RCC 7860 (cell line): ENCODE measurements at places on chromosomes 2 and 18.
A peak's percentile ranks its signal among the peaks of the same experiment; 100 is the strongest.

GRCh38 chr2:197072533-197072932 lies 146.0 kb upstream of the PGAP1 start:
- DNase-seq, result no peak

DNA sequence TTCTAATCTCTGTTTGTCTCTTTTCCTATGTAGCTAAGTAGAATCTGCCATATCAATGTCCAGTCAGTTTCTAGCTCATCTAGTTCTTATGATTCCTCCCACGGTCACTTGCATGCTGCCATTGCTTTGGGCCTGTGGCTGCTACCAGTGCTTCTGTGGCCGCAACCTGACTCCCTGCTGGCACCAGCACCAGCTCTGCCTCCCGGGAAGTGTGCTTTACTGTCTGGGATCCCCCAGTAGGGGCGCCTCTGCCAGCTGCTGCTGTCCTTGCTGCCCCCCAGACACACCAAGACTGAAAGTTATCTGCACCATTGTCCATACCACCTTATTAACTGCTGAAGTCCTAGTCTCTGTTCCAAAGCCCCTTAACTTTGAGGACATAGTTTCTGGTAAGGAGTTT lies 56.3 kb downstream of the RAPGEF4 start:
- no peak for DNase-seq

- peak; percentile 1 for DNase-seq
Measured at GRCh38 chr2:226308986-226309385, 490.6 kb downstream of the IRS1 start.

- no peak for DNase-seq
Measured at GRCh38 chr2:30348825-30349224, 98.2 kb upstream of the LCLAT1 start.

- peak; percentile 41 for DNase-seq
Measured at GRCh38 chr2:201396595-201396994, 39.5 kb upstream of the FLACC1 start.

- DNase-seq, result no peak
Measured at GRCh38 chr18:49491534-49491856, 4.5 kb upstream of the C18orf32 start.

- peak; percentile 34 for DNase-seq
Measured at GRCh38 chr2:195319548-195320412, 337.2 kb upstream of the SLC39A10 start.

- DNase-seq, result no peak
Measured at GRCh38 chr2:174873471-174873870, 109.2 kb upstream of the CHRNA1 start.

DNA sequence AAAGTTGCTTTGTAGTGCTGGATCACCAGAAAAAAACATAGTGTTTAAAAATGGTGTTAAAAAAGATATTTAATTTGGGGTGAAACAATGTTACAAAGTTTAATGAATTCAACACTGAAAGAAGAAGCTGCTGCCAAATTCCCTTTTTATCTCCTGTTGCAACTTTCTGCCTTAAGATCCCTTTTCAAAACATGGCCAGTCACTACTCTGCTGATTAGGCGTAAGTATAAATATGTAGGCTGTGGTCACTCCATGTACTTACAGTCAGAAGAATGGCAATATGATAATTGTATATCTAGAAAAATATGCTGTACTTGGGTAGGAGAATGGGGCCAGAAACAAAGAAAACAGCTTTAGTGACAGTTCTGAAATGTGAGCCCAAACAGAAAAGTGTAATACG lies 123.5 kb upstream of the ZBTB14 start:
- DNase-seq, result no peak

DNA sequence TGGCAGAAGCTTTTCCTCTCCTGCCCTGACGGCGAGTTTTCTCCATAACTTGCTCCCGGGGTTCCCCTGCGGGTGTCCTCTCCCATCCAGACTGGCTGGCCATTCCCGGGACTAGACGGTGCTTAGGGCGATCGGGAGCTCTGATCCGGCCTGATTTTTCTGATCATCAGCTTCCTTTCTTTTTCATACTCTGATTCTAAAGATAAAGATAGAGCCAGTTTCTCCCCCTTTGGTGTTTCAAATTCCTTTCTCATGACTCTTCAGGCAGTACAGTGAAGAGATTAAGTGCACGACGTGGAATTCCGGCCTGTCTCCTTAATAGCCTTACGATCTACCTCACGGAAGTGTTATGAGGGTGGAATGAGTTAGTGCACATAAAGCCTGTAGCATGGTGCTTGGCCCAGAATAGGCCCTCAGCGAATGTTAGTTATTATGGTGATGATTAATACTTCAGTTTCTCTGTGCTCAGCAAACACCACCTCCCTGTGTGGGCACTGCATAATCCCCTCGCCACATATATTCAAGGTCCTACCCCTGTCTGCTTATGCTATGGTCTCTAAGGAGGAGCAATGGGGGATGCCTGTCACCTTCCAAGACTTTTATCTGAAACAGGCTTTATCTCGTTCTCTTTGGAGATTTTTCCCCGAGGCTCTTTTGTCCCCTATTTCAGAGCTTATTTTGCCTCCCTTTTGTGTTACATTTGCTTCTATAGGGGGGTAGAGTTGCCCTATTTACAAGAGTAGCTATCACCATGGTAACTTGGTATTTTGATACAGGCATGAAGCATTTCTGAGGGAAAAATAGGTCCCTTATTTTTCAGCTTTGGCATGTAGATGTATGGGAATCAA lies 254.8 kb downstream of the CDH2 start:
- peak; percentile 97 for DNase-seq

DNA sequence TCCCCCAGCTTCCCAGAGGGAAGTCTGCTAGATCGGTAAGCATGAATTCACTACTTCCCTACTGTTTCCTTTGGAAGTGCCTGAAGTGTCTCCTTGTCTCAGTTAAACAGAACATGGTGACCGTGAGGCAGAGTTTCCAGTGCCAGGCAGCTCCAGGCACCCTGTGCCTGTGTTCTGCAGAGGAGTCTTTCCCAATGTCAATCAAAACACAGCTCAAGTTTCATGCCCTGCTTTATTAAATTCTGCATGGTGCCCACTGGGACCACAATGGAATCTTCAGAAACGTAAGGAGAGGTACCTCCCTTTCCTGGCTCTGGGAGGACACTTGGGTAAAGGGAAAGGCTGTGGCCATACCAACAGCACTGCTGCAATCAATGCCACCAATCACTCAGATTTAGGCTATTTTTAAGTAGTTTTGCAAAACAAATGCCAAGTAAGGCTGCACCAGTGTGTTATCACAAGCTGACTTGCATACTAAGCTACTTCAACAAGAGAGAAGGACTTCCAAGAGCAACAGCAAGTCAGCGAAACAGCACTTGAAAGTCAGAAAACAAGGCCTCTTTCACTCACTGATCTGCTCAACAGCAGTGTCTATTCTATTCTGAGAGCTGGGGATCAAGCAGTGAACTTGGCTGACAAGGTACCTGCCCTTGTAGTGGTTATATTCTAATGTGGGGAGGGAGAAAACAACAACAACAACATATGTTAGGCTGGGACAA lies 14.9 kb downstream of the LPIN2 start:
- no peak for DNase-seq

DNA sequence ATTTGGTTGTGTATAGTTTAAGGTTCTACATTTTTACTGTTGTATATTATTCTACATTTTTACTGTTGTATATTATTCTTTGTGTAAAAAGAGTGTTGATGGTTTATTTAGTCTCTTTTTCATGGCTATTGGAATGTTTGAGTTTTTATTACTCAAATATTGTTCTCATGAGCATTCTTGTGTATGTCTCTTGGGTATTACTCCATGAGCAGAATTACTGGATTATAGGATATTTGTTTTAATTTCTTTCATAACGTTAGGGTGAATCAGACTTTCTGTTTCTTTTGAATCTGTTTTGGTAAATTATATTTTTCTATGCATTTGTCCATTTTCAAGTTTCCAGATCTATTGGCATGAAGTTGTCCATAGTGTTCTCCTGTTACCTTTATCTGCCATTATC lies 111.6 kb downstream of the DYNAP start:
- no peak for DNase-seq

GRCh38 chr2:241964133-241964532 lies 94.6 kb downstream of the RTP5 start:
- no peak for DNase-seq

GRCh38 chr2:72840066-72840465 lies 14.2 kb upstream of the EXOC6B start:
- DNase-seq, result no peak

DNA sequence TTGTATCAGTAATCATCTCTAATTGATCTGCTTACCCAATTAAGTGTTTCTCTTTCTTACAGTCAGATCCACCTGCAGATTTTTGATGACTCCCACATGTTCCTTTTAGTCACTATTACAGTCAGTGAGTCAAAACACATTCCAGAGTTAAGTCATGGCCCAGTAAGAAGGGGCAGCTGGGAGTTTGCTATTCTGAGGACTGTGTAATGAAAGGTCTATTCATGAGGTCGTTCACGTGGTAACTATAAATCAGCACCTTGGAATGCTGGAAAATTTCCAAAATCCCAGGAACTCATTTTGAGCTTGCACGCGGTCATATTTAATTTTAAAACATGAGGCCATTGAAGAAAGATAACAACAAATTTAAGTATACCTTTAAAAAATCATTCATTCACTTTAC lies 252.5 kb downstream of the XIRP2 start:
- peak; percentile 99 for DNase-seq

DNA sequence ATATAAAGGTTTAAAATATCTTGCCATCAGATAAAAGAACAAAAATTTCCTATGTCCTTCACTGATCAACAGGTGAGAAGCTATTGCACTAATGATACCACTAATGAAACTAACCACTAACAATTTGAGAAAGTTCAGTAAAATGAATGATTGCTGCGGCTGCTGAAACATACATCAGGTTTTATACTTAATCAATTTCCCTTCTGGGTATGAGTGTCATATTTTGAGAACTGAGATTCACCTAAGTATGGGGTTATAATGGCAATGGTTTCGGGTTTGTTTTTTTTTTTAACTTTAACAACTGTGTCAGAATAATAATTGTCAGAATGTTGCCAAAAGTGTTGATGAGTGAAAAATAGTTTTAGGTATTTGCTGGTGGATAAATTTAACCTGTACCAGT lies 151.3 kb upstream of the SLC39A10 start:
- DNase-seq, result no peak

GRCh38 chr2:134253117-134253704 lies 661 bp upstream of the MGAT5 start:
- no peak for DNase-seq

GRCh38 chr2:197013098-197013497 lies 86.6 kb upstream of the PGAP1 start:
- DNase-seq, result no peak

- DNase-seq, result no peak
Measured at GRCh38 chr18:26777351-26778053, 88.0 kb downstream of the AQP4 start.

GRCh38 chr18:51716277-51716676 lies 518.8 kb upstream of the MEX3C start:
- no peak for DNase-seq

GRCh38 chr2:205762881-205763280 lies 80.6 kb downstream of the NRP2 start:
- DNase-seq, result no peak

- no peak for DNase-seq
Measured at GRCh38 chr2:3469486-3469885, 49.8 kb downstream of the ADI1 start.

GRCh38 chr2:47058003-47058931 lies 96.8 kb downstream of the STPG4 start:
- no peak for DNase-seq

DNA sequence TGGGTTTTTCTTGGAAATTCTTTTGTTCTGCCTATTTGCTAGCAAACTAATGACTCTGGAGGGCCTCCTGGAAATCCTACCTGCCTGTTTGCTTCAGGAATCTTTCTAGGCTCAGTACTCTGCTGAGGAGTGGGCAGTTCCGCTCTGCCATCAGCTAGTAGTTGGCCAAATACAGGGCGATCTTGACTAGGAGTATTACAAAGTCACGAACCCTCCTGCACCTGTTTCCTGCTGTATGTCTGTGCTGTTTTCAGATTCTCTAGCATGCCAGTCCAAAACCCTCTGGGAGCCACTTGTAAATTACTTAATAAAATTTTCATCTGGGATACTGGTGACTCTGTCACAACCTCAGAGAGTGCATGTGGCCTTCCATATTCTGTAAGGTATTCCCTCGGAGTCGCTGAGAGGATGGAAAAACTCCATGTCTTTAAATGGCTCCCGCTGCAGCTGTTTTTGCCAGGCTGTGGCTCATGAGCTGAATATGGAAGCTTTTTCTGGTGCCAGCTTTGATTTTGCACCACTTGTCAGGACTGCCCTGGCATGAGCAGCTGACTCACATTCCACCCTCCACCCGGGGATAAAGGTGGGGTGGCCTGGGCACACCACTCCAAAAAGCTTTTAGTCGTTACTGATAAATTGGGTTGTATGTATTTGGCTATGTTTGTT lies 123.0 kb downstream of the RTN4 start:
- DNase-seq, result no peak

DNA sequence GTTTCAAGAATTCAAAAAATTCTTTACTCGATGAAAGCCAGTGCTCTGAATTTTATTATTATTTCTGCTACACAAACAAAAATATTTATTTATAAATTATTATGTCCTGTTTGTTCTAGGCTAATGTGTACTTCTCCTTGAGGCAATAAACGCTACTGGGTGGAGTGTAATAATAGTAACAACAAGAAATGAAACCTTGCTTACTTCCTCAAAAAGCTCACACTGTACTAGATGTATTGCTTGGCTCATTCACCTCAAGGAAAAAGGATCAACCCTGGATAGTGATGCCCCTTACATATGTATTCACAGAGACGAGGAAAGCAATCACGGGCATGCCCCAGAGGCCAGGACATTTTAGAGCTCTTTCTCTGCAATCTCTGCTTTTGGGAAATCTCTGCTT lies 685.6 kb upstream of the NXPH2 start:
- no peak for DNase-seq

DNA sequence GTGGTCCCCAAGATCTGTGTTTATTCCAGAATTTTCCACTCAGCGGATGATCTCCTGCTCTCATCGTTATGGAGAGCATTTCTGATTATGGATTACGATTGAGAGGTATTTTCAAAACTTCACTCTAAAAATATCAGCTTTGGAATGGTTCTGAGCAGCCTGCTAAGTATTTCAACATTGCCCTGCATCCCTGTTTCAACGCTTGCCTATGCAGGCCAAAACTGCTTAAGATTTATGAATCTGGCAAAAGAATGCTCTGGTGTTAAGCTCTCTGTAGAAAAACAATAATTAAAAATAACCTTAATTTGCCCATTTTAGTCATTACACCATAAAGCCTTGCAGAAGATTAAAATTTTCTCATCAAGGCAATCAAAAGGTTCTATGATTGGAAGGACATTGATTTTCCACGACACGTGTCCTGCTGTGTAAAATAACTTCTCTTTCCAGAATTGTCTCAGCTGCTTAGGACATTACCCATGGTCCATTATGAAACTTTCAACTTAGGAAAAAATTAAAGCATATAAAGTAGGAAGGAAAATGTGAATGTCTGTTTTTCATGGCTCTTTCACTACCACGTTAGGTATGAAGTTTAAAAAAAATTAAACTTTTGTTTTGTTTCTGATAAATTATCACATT lies 229.9 kb downstream of the ACKR3 start:
- DNase-seq, result no peak
